A549 treated with RU486 at 1 μM for 4 hours (cell line): ENCODE measurements at places on chromosomes 7 and 10. TPM values are rescaled to one million over a fixed set of nuclear protein-coding genes. Genes with fewer than 3 reads are reported as not detected.

The MYO1G gene
- 0.07 to 0.20 TPM (median 0.13 TPM) in 5 replicates for total RNA-seq

The PRKAR2B gene
- 1.7 to 3.9 TPM (median 3.3 TPM) in 5 replicates for total RNA-seq

The TWIST1 gene
- total RNA-seq = 3.2 to 4.8 TPM (median 3.7 TPM) in 5 replicates

The CYP2W1 gene
- total RNA-seq = 0.16 TPM in 1 of 5 replicates, not detected in the others

The LBX1 gene
- total RNA-seq = not detected in 5 replicates

The HTR5A gene
- not detected in 5 replicates for total RNA-seq

The RET gene
- total RNA-seq = 0.48 to 1.1 TPM (median 0.76 TPM) in 5 replicates

The GHRHR gene
- total RNA-seq = 0.29 TPM in 1 of 5 replicates, not detected in the others

The HABP2 gene
- 0.05 to 0.21 TPM (median 0.09 TPM) in 5 replicates for total RNA-seq
